Left lung (tissue), 14 donors: ENCODE measurements at places on chromosomes 12 and 14. TPM values are rescaled to one million over a fixed set of nuclear protein-coding genes. Genes with fewer than 3 reads are reported as not detected.

DDN gene
- total RNA-seq = 0.06 TPM

GRCh38 chr14:68606644-68607043, 186.2 kb downstream of the ZFP36L1 start:
- peaks cover 18% of the 10 kb centered on the region for H3K4me1 ChIP-seq
- H3K36me3 ChIP-seq = no peaks in the 10 kb centered on the region
- no peak overlapping the region for H3K4me3 ChIP-seq

GRCh38 chr14:97458661-97459579, 661.7 kb downstream of the VRK1 start:
- peak overlapping the region; percentile 26 for H3K4me3 ChIP-seq
- H3K4me1 ChIP-seq = no peaks in the 10 kb centered on the region
- H3K27ac ChIP-seq = no peak overlapping the region
- peak; percentile 79 for DNase-seq
- no peaks in the 10 kb centered on the region for H3K27me3 ChIP-seq
- H3K36me3 ChIP-seq = no peaks in the 10 kb centered on the region

DNA sequence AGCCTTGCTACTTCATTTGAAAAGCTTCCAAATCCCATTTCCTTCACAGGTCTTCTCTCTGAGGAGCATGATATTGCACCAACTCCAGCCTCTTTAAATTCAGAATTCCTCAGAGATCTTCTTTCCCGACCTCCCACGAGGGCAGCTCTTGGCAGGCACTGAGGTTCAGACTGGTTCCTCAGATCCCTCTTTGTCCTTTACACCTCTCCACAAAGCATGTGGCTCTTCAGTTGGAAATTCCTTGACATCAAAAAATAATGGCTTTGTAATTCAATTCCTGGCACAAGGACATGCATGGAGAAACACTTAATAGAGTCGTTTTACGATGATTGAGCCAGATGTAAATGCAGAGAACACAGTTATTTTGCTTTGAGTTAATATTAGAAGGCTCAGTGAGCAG, 63.2 kb upstream of the TMX1 start:
- H3K27me3 ChIP-seq = no peaks in the 10 kb centered on the region
- no peak overlapping the region for H3K27ac ChIP-seq
- no peak overlapping the region for H3K4me3 ChIP-seq

DNA sequence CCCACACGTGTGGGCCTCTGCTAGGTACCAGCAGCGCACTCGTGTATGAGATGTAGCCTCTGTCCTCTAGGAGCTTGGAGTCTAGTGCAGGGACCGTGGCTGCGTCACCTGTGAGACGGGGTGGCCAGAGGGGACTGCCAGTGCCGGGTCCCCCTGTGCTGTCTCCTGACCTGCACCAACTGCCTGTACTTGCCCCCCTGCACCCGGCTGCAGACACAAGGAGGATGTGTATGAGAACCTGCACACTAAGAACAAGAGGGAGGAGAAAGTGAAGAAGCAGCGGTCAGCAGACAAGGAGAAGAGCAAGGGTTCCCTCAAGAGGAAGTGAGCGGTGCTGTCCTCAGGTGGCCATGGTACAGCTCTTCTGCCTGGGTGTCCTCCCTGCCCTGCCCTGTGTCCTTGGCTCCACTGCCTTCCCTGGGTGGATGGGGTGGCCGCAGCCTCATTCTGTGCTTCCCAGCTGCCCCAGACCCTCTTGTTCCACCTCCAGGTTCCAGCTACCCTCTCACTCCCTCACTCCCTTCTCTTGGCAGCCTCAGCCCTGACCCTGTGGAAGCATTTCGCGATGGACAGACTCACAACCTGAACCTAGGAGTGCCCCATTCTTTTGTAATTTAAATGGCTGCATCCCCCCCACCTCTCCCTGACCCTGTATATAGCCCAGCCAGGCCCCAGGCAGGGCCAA, 9.6 kb downstream of the PTPN6 start:
- no peaks in the 10 kb centered on the region for H3K36me3 ChIP-seq
- H3K27me3 ChIP-seq = no peaks in the 10 kb centered on the region
- no peak for DNase-seq
- peak overlapping the region; percentile 47 for H3K4me3 ChIP-seq
- H3K4me1 ChIP-seq = peaks cover 94% of the 10 kb centered on the region

- DNase-seq = no peak
- H3K4me3 ChIP-seq = no peak overlapping the region
- H3K4me1 ChIP-seq = peaks cover 16% of the 10 kb centered on the region
Observed at GRCh38 chr12:10607885-10608458, 5.4 kb downstream of the MAGOHB start.

GRCh38 chr14:58703161-58703506, 65.4 kb downstream of the DACT1 start:
- DNase-seq = no peak
- H3K27ac ChIP-seq = no peak overlapping the region
- no peaks in the 10 kb centered on the region for H3K27me3 ChIP-seq
- no peaks in the 10 kb centered on the region for H3K36me3 ChIP-seq

GRCh38 chr14:103741876-103742275, 26.3 kb downstream of the ZFYVE21 start:
- H3K4me3 ChIP-seq = no peak overlapping the region
- no peaks in the 10 kb centered on the region for H3K4me1 ChIP-seq
- no peak overlapping the region for H3K27ac ChIP-seq
- DNase-seq = peak; percentile 52

SLC10A1 gene
- total RNA-seq = not detected

DNA sequence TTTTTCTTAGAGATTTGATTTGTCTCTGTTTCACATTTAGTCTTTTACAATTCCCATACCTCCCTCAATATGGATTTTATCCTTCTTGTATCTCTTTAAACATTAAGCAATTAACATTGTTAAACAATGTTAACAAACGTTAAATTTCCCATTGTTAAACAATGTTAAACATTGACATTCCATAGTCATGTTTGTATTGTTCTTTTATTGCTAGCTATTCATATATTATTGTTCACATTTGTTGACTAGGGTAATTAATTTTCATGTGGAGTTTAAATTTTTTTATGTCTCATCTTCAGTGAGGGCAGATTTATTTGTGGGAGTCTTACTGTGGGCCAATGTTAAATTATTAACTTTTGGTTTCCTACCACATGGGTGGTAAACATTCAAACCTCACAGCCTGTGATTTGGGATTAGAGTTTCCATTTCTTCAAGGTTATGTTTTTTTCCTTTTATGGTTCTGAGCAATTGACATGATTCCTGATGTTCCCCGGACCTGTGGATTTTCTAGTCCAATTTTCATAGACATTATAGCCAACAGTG, 294.3 kb downstream of the ALG10B start:
- no peaks in the 10 kb centered on the region for H3K4me1 ChIP-seq
- no peak overlapping the region for H3K4me3 ChIP-seq
- H3K27me3 ChIP-seq = no peaks in the 10 kb centered on the region
- H3K36me3 ChIP-seq = no peaks in the 10 kb centered on the region
- DNase-seq = no peak
- H3K27ac ChIP-seq = no peak overlapping the region

DNA sequence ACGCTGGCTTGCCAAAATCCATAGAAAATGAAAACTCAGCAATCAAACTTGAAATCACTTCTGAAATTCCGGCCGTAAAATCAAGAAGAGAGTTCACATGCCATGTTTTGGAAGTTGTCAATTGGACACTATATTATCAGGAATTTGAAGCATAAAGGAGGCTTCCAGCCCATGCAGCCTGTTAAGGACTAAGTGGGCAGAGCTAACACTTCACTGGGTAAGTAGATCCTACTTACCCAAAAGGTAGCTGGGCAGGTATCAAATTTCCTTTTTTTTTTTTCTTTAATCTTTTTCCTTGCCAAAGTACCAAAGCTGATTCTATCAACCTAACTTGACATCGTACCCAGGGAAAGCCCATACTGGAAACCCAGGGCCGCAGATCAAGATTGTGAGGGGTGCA, 71.5 kb upstream of the ARHGAP5 start:
- no peak overlapping the region for H3K27ac ChIP-seq
- no peaks in the 10 kb centered on the region for H3K4me1 ChIP-seq
- no peak for DNase-seq
- H3K36me3 ChIP-seq = no peaks in the 10 kb centered on the region

- no peak overlapping the region for H3K4me3 ChIP-seq
- H3K36me3 ChIP-seq = no peaks in the 10 kb centered on the region
- DNase-seq = no peak
- H3K27me3 ChIP-seq = no peaks in the 10 kb centered on the region
Observed at GRCh38 chr14:51644217-51644933, 7.3 kb upstream of the FRMD6 start.

GRCh38 chr14:93939304-93940229, 12.4 kb downstream of the FAM181A start:
- H3K4me1 ChIP-seq = peaks cover 15% of the 10 kb centered on the region
- no peak overlapping the region for H3K4me3 ChIP-seq
- H3K27me3 ChIP-seq = peaks cover 15% of the 10 kb centered on the region

MANSC1 gene
- 30.1 TPM for total RNA-seq

- H3K4me1 ChIP-seq = peaks cover 13% of the 10 kb centered on the region
- H3K4me3 ChIP-seq = no peak overlapping the region
- DNase-seq = peak; percentile 76
- no peaks in the 10 kb centered on the region for H3K27me3 ChIP-seq
Observed at GRCh38 chr12:9673404-9674225, 4.1 kb downstream of the CLEC2D start.

SCNN1A gene
- 212 TPM for total RNA-seq

RPS6KA5 gene
- 5.4 TPM for total RNA-seq

- no peak for DNase-seq
- no peak overlapping the region for H3K27ac ChIP-seq
Observed at GRCh38 chr12:19988001-19988400, 380.3 kb upstream of the PDE3A start.
